ENCODE measurements at places on chromosomes 16 and 17.
A peak's percentile ranks its signal among the peaks of the same experiment; 100 is the strongest.

DNA sequence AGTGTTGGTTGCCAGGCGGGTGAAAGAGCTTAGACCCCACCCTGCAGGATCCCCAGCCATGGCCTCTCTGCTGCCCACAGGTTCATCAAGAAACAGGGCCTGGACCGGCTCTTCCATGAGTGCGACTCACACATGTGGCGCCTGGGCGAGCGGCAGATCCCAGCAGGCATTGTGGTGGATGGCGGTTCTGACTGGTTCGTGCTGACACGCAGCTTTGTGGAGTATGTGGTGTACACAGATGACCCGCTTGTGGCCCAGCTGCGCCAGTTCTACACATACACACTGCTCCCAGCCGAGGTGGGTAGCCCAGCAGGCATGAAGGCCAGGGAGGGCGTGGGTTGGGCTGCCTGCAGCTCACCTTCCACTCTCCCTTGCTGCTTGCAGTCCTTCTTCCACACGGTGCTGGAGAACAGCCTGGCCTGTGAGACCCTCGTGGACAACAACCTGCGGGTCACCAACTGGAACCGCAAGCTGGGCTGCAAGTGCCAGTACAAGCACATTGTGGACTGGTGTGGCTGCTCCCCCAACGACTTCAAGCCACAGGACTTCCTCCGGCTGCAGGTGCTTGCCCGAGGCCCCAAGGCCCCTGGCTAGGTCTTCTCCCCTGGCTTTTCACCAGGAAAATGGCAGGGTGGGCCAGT lies 9.9 kb downstream of the XYLT2 start:
- DNase-seq: no peak

GRCh38 chr17:62601471-62601870 lies 26.0 kb upstream of the MRC2 start:
- no peak for DNase-seq

GRCh38 chr17:792277-792676 lies 10.1 kb downstream of the MRM3 start:
- no peak for DNase-seq

DNA sequence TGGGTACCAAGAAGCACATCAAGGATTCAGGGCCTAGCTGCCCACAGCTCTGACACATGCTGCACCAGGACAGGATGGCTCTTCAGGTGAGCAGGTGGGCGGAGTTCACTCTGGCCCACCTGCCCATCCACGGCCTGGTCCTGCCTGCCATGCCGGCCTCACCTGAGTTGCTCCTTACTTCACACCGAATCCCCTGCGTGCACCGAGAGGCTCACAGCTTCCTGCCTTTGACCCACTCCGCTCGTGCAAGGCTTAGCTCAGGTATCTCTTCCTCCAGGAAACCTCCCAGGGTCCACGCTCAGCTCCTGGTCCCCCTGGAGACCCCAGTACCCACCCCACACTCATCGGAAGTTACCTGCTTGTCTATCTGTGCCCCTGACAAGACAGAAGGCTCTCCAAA lies 21.6 kb upstream of the TNRC6C start:
- no peak for DNase-seq

GRCh38 chr17:42248351-42249179 lies 27.6 kb downstream of the STAT5B start:
- peak; percentile 87 for DNase-seq

DNA sequence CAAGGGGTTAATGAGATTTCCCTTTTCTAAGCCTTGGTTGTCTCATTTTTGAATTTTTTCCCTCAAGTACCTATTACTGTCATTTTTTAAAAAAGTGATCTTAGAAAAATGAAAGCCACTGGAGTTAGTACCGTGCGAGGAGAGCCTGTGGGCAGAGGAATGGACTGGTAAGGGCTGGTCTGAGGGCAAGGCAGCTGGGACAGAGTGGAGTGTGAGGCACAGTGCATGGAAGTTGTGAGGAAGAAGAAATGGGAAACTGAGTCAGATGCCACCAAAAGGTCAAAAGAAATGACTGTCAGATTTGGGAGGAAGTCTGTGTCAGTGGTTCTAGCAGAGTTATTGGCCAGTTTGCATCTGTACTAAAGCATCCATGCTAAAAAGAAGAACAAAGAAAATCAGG lies 8.2 kb downstream of the RASD1 start:
- no peak for DNase-seq

DNA sequence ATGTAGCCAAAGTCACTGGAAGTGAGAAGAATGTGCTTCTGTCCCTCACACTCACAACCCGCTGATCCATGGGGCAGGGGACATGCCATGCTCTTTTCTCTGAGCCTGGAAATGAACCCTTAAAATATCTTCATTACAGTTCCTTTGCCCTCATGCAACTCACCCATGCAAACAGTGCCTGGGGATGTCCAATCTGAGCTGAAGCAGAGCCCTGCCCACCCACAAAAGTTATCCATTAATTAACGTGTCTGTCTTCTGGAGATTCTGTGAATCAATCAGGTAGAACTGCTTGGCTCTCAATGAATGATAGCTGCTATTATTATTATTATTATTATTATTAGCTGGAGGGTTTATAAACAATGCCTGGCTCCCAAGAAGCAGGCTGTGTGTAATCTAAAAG lies 133.7 kb downstream of the USP31 start:
- DNase-seq: no peak

DNA sequence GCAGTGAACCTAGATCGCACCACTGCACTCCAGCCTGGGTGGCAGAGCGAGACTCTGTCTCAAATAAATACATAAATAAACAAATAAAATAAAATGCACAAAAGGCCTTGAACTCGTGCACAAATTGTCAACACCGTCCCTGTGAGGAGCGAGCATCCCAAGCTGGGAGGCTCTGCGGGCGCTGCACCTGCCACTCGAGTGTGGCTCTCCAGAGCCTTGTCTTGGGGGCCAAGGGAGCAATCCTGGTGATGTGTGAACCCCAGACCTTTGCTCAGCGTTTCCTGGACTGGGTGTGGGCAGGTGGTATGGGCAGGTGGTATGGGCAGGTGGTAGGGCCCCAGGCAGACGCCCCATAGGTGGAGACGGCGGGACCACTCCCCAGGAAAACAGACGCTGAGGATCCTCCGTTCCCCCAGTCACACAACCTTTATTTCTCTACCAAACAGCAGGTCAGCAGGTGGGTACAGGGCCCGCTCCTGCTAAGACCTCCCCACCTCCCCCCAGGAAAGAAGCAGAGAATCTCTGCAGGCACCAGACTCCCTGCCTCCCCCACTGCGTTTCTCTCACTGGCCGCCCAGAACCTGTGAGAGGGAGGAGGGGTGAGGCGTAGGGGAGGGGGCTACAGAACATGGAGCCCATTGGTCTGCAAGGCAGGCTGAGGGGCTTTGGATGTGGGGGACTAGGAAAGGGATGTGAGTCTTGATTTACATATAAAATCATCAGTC lies 7.4 kb upstream of the P2RX1 start:
- DNase-seq: no peak

DNA sequence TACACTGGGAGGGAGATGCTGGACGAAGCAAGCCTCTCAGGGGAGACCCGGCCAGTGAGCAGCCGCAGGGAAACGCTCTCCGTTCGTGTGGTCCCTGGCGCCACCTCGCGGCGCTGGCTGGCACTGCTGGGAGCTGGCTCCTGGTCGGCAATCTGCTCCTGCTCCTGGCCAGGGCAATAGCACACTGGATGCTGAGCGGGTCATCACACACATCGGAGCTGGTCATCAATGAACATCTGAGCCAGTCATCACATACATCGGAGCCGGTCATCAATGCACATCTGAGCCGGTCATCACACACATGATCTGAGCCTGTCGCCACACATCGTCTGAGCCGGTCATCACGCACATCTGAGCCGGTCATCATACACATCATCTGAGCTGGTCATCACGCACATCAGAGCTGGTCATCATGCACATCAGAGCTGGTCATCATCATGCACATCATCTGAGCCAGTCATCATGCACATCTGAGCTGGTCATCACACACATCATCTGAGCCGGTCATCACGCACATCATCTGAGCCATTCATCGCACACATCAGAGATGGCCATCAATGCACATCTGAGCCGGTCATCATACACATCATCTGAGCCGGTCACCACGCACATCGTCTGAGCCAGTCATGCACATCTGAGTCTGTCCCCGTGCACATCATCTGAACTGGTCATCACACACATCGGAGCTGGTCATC lies 217.3 kb downstream of the RBFOX3 start:
- DNase-seq: peak; percentile 47

DNA sequence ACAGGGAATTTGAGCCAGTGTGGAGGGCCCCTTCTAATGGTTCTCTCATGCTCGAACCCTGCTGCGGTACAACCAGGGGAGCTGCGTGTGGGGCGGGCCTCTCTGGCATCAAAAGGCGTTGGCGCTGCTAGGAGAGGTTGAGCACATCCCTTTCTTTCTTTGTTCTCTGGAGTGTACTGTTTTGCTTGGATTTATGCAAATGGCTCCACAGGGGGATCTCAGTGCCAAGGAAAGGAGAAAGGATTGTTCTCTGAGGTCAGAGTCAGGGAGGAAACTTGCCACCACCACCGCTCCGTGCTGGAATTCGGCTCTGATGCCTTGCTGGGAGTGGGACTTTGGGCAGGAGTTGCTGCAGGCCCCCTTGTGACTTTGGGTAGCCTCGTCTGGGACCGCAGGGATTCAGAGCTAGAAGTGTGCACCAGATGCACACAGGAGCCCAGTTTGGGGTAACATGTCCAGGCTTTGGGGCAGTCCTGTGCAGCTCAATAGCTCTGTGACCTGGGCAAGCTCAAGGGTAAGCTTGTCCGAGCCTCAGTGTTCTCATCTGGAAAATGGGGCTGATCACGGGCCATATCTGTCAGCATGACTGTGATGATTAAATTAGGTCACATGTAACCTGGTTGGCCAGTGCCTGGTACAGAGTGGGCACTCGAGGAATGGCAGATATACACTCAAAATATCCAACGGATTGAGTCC lies 353.0 kb upstream of the EEF2KMT start:
- no peak for DNase-seq

All from CD4-positive, alpha-beta T cell treated with Interferon gamma for 1 hour (primary cell).